ENCODE measurements at places on chromosomes 2 and 18. TPM values are rescaled to one million over a fixed set of nuclear protein-coding genes. Genes with fewer than 3 reads are reported as not detected.

Gene NCKAP5
- total RNA-seq, result not detected

Gene CYP26B1
- total RNA-seq, result not detected

Gene AP1S3
- total RNA-seq, result 5.6 TPM

Gene ASB18
- total RNA-seq, result not detected

- DNase-seq, result no peak
These were observed 53.8 kb downstream of the CTIF start for GRCh38 chr18:48592540-48593171.

GRCh38 chr2:99648178-99648844 lies 158.5 kb upstream of the REV1 start:
- DNase-seq, result no peak

GRCh38 chr18:44733069-44733753 lies 52.5 kb downstream of the SETBP1 start:
- peak; percentile 47 for DNase-seq

DNA sequence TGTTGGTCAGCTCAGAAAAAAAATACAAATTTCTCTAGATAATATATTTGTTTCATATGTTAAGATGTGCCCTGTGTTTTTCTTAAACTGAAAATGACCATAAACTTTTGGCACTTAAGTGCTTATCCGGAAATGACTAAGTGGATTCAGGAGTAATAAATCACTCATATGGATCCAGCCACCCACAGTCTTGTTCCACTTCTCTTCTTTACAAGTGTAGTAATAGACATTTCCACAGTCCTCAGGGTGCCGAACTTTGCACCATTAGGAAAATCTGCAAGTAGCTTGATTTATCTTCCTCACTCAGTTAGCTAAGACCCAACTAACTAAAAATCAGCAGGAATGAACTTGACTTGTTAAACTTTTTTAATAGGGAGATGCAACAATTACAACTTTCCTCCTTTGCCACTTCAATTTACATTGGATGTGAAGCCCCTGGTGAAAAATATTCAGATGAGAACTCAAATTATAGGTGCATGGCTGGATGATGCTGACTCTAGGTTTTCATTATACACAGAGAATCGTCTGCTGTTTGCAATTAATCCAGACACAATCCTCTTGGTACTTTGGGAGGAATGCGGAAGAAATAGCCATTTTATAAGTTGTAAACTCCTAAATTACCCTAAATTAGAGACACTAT lies 322.5 kb downstream of the ARHGAP15 start:
- no peak for DNase-seq

- no peak for DNase-seq
These were observed 98.1 kb downstream of the RTP5 start for GRCh38 chr2:241967467-241968144.

DNA sequence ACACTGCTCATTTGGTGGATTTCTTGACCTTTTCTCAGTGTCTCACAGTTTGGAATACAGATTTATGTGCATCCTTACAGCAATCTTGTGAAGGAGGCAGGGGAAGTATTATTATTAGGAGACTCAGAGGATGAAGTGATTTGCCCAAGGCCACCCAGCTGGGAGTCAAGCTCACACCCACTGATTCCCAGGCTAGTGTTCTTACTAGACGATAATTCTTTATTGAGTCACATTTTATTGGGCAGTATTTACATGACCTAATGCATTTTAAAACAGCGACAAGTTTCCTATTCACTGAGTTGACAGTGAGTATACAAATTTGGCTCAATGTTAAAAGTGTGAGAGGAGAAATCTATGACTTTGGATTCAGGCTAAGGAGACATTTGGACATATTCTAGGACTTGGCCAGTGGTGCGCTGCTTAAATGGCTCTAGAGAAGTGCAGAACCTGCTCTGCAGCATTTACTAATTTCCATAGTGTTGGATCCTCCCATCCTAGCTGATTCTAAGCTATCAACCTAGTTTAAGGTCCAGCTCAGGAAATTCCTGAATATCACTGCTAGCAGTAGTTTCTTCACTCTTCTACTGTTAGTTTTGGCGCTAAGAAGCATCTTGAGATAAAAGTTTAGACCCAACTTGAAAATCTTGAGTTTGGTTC lies 199.3 kb downstream of the MTX2 start:
- no peak for DNase-seq

GRCh38 chr18:12844391-12844790 lies 39.6 kb downstream of the PTPN2 start:
- DNase-seq, result no peak

GRCh38 chr2:43028188-43028587 lies 198.2 kb downstream of the ZFP36L2 start:
- DNase-seq, result no peak

GRCh38 chr18:390741-391478 lies 109.6 kb downstream of the COLEC12 start:
- no peak for DNase-seq
